Pulmonary artery endothelial cell (primary cell): ENCODE measurements at places on chromosomes 7 and 10. TPM values are rescaled to one million over a fixed set of nuclear protein-coding genes. Genes with fewer than 3 reads are reported as not detected.

KRIT1 gene
- total RNA-seq = 40.5 and 44.0 TPM in 2 replicates

AKR1E2 gene
- total RNA-seq = 3.4 and 21.5 TPM in 2 replicates

ACSM6 gene
- not detected in 2 replicates for total RNA-seq

DNA sequence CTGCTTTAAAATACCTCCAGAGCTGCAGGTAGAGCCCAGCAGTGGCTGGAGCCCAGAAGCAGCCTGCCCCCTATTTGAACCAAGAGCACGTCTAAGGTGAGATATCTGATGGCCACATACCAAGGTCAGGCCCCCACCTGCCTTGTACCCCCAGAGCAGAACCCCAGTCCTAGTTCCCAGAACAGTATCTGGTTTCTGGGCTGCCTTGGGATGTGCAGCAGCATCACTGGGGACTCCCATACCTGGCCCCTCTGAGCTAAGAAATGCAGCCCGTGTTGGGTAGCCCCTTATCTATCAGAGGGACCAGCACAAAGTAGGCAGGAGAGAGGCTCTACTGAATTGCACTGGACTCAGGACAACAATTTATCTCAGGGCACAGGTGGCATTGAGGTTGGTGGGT, 8.9 kb downstream of the SFTPD start:
- DNase-seq = no peak

DNA sequence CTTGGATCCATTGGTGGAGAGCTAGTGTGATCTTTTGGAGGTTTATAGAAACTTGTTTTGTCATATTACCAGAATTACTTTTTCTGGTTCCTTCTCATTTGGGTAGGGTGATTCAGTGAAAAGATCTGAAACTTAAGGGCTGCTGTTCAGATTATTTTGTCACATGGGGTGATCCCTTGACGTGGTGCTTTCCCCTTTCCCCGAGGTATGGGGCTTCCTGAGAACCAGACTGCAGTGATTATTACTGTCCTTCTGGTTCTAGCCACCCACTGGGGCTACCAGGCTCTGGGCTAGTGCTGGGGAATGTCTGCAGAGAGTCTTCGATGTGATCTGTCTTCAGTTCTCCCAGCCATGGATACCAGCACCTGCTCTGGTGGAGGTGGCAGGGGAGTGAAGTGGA, 1030.0 kb downstream of the GRM8 start:
- DNase-seq = no peak

DNA sequence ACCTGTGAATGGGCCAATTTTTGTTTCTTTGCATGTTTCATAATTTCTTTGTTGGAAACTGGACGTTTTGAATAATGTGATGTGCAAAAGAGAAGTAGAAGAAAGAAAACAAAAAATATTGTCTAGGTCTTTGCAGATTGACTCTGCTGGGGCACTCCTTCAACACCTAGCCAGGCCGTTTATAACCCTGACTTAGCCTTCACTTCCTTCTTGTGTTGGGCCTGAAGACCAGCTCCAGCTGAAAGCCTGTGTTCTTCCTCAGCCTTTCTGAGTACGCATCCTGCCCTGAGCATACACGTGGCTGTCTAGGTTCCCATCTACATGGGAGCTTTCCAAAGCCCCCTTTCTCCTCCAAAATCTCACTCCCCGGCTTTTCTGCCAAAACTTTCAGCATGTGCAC, 41.9 kb downstream of the LMTK2 start:
- DNase-seq = no peak

GRCh38 chr7:141483044-141483443, 68.2 kb upstream of the AGK start:
- DNase-seq = no peak
